ENCODE measurements at places on chromosomes 2 and 18.

GRCh38 chr2:160336105-160336504, 136.0 kb upstream of the ITGB6 start:
- DNase-seq, result no peak

GRCh38 chr2:12109363-12110017, 363.1 kb downstream of the LPIN1 start:
- no peak for DNase-seq

DNA sequence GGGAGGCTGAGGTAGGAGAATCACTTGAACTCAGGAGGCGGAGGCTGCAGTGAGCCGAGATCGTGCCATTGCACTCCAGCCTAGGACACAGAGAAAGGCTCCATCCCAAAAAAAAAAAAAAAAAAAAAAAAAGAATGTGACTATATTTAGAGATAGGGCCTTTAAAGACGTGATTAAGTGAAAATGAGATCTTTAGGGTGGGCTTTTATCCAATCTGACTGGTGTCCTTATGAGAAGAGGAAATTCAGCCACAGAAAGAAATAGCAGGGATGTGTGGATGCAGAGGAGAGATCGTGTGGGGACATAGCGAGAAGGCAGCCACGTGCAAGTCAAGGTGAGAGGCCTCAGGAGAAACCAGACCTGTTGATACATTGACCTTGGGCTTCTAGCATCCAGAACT, 69.9 kb upstream of the ACSL3 start:
- no peak for DNase-seq

DNA sequence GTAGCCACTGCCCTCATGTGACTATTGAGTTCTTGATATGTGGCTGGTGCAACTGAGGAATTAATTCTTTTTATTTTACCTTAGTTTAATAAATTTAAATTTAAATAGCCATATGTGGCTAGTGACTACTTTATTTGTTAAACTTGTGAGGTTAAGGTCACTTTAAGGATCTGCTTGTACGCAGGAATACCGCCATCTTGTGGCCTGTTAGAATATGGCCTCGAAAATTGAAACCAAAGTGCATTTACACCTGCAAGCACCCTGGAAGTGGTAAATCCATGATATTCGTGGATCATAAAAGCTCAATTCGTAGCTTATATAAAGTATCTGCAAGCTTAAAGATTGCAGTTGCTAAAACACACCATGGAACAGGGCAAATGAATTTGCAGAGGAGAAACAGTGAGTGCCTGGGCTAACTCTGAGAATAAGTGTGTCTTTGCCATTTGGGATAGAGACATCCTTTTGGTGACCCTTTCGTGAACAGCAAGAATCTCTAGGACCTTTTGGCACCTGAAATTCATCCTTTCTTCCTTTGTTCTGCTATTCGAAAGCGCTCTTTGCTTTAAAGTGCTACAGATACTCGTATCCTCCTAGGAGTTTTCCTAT, 59.9 kb upstream of the REG3A start:
- DNase-seq, result no peak

DNA sequence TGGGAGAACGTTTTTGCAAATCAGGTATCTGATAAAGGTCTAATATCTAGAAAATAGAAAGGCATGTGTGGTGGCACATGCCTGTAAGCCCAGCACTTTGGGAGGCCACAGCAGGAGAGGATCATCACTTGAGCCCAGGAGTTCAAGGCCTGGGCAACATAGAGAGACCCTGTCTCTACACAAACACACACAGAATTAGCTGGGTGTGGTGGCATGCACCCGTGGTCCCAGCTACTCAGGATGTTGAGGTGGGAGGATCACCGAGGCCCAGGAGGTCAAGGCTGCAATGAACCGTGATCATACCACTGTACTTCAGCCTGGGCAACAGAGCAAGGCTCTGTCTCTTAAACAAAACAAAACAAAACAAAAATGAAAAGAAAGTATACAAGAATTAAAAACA, 13.8 kb upstream of the TBR1 start:
- no peak for DNase-seq

- DNase-seq, result no peak
Measured at GRCh38 chr2:138058427-138058826, 94.2 kb downstream of the HNMT start.

- no peak for DNase-seq
Measured at GRCh38 chr2:241556746-241557145, 1.8 kb upstream of the BOK start.

DNA sequence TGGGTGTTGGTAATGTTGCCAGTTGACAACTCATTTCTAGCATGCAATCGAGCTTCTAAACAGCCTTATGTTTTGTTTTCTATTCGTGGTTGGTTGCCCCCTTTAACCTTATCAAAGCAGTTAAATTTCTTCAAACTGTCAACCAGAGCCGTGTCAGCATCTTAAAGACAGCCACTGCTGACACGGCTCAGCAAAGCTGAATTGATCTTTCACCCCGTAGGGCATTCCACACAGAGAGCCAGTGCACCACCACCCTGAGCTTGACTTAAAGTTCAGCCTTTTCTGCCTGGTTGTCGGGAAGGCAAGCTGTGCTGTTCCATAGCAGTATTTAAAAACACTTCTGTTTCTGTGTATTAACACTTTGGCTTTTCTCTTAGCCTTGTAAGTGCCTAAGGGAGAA, 355.0 kb upstream of the CHST9 start:
- DNase-seq, result no peak

DNA sequence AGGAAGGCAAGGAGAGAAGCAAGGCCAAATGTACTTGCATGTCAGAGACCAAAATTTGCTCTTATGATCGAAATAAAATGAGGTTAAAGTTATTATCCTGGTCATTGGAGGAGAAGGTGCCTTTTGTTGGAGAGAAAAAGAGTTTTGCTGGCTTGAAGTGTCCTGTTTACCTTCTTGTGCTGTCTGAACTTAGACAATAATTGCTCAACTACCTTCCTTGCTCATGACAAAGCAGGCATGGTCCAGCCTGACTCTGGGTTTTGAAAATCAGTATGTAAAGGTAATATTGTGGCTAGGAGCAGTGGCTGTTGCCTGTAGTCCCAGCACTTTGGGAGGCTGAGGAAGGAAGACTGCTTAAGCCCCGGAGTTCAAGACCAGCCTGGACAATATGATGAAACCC, 89.1 kb downstream of the MEIS1 start:
- DNase-seq, result no peak

DNA sequence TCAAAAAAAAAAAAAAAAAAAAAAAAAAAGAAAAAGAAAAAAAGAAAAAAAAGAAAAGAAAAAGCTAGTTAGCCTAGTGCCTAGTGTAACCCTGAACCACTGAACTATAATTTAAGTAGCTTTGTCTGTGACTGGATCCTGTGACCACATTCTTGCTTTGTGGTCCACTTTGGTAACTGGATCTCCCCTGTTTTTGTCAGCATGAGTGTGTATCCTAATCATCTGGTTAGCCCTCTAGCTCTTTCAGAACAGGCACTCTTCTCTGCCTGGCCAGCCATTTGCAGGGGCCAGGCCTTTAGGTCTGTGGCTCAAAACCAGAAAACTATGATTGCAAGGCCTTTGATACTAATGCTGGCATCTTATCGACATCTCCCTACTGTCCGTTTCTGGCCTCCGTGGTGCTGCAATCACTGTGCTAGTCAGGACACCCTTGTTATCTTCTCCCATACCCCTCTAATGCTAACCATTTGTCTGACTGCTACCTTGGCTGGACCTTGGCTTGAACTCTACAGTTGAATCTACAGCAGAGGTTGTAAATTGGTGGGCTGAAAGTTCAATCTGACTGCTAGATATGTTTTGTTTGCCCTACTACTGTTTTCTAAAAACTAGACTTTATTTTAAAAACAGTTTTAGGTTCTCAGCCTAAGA, 40.5 kb downstream of the RBKS start:
- DNase-seq, result no peak

- DNase-seq, result no peak
Measured at GRCh38 chr18:22465859-22466457, 48.2 kb upstream of the CTAGE1 start.

DNA sequence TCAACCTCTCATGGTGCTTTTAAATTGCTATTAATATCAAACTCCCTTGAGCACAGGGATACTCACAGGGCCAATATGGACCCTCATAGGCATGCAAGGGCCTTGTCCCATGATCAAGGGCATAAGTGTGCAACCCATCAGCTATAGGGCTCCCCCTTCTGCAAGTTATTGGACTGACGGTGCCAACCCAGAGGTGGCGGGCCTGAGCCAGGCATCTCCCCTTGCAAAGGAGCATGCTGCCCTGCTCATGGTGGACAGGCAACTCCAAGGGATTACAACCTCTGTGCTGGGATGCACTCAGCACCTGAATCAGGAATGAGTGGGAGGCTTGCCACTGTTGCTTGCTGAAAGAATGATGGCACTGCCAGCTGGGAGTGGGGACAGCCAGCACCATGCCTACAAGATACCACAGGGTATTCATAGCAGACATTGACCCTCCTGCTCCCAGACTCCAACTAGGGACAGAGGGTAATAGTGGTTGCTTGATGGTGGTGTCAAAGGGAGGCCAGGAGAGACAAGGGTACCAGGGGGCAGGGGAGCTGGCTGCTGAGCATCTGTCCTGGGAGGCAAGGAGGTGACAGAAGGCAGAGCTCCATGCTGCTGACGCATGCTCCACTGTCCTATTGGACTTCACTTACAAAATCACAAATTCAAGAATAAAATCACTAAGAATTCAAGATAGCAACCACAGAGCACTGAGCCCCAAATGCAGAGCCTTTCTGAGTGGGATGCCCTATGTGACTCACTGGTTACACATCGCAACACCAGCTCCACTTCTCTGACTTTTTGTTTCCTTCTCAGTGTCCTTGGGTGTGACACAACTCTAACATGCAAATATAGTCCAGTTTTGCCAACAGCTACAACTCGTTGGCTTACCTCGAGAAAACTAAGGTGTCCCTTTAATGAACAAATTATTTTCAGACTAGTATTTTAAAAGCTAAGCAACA, 157.1 kb upstream of the CCDC150 start:
- no peak for DNase-seq

DNA sequence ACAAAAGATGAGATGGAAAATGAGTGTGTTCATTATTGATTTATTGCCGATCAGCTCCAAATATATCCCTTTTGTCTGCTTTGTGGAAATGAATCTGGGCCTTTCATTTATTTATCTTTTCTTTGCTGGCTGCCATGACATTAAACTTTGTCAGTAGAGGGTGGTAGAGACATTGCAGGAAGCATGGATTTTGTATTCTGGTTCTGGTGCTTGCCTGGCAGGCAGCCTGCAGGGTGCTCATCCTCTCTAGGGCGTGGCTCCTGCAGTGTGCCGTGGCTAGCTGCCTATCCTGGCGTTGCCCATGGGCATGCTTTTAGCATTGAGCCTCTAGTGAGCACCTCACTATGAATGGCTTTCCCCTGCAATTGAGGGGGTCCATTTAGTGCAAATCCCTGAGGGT, 593.1 kb downstream of the RNF144A start:
- DNase-seq, result no peak

- DNase-seq, result no peak
Measured at GRCh38 chr18:49609256-49610021, 47.6 kb downstream of the LIPG start.

DNA sequence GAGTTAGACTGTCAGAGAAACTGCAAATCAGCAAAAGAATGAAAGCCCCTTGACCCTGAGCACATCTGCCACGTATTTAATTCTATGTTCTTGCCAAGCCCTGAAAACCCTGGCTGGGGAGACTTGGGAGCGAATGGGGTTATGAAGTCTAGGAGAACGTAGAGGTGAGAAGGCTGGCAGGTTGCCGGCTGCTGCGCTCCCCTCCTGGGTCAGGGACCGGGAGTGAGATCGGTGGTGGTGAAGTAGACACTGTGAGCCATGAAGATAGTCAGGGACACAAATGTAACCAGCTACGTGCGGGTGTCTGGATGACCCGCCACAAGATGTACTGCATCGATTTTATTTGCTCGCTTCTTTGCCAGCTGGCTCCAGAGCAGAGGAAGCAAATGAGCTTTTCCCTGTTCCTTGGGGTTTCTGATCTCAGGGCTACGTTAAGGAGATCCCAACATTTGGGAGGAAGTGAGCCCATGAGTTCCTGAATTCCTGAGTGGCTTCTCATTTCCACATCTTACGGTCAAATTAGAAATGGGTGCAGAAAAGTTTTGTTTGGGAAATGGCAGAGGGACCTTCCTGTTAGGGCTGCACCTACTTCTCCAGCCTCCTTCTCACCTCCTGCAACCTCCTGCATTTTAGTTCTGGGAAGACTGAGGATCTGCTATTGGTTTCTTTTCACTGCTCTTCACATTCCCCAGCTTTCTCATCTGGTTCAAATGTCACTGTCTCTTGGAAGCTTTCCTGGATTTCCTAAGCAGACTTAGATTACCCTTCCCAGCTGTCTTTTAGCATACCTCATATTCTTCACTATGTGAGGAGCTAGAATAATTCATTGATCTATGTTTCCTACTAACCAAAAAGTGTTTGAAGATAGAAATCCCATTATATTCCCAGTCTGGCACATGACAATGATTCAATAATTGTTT, 360.6 kb downstream of the ZNF521 start:
- no peak for DNase-seq

DNA sequence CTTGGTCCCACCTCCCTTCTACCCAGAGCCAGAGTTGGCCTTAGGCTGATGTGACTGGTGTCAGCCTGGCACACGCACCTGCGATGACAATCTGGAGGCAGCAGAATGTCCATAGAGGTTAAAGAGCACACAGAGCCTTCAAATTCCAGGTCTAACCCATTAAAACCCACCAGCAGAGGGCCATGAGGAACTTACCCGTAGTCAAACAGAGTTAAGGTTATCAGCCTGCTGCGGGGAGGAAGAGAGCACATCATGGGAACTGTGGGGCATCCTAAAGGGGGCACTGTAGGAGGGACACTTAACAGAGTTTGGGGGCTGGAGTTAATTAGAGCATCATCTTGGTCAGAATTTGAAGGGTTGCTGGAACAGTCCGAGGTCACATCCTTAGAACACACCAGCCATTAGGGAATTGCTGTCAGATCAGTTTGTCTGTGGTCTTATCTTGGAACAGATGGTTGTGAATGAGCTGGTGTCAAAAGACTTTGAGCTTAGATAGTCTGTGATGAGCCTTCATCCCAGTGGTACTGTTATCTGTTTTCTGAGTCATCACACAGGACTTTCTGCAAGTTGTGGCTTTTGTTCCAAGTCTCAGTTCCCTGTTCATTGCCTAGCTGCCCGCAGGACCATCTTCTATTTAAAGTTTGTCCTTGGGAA, 248.6 kb downstream of the LOXHD1 start:
- DNase-seq, result no peak

DNA sequence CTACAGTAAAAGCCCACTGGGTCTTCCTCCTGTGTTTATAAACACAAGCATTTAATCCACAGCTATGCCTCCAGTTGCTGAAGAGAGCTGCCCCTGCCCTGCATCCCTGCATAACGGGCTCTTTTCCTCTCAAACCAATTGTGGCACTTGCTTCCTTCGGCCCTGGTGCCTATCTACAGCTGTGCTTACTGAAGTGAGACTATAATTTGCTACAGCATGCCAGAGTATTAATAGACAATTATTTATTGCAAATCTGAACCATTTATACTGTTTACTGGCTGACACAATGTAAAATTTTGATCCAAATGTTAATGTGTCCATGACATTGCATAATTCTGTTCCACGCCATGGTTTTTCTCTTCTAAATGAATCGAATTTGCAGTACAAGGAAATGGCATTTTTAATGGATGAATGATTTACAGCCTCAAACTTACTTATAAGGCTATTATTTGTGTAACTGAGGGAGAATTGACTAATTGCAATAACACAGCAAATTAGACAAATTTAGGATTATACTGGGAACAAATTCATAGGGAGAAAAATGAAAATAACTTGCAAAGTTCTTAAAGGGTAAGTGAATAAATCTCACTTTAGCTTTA, 457.0 kb upstream of the HNRNPA3 start:
- DNase-seq, result no peak

Measured in GF-D8 (cell line).